ENCODE measurements at places on chromosomes 13 and 19.

GRCh38 chr13:80458543-80458942 lies 117.6 kb upstream of the SPRY2 start:
- DNase-seq: peak; percentile 49

DNA sequence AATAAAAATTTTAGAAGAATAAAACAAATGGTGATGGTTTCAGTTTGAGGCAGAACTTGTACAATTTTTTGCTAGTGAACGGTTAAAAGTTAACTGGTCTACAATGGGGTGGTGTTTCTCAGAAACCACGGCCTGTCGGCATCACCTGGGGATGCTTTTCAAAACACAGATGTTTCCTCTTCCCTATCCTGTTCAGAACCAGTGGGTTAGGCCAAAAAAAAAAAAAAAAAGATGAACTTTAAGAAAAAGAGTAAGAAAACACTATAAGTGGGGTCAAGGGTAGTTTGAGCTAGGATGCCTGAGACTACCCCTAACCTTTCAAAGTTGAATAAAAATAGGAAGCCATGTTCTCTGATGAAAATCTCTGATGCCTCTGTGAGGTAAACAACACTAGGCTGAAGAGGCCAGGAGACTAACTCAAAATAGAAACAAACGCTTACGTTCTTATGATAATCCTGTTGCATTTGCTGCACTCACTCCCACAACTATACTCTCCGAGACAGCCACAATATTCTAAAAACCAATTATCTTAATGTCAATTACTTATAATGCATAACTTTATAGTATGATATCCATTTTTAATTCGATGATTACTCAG lies 3.3 kb downstream of the MTIF3 start:
- DNase-seq: no peak

DNA sequence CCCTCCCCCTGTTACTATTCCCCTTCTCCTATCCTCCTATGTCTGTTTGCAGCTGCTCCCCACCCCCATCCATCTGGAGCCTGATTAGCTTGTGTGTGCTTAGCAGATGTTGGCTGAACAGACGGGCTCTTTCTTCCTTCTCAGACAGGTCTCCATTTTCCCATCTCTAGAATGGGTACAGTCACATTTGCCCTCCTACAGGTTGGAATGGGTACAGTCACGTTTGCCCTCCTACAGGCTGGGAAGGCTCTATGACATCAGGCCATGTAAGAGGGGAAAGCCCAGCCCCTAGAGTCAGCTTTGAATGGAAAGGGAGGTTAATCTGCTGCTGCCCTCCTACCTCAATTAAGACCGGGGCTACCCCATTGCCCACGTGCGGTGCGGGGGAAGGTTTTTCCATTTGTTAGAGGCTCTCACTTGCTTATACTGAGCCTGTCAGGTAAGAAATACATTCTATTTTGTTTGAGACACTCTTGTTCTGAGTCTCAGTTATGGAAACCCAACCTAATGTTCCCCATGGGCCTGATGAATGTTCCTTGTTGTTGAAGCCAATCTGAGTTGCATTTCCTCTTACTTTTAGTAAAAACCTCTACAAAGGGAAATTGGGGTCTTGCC lies 2.2 kb upstream of the CLEC17A start:
- no peak for DNase-seq

DNA sequence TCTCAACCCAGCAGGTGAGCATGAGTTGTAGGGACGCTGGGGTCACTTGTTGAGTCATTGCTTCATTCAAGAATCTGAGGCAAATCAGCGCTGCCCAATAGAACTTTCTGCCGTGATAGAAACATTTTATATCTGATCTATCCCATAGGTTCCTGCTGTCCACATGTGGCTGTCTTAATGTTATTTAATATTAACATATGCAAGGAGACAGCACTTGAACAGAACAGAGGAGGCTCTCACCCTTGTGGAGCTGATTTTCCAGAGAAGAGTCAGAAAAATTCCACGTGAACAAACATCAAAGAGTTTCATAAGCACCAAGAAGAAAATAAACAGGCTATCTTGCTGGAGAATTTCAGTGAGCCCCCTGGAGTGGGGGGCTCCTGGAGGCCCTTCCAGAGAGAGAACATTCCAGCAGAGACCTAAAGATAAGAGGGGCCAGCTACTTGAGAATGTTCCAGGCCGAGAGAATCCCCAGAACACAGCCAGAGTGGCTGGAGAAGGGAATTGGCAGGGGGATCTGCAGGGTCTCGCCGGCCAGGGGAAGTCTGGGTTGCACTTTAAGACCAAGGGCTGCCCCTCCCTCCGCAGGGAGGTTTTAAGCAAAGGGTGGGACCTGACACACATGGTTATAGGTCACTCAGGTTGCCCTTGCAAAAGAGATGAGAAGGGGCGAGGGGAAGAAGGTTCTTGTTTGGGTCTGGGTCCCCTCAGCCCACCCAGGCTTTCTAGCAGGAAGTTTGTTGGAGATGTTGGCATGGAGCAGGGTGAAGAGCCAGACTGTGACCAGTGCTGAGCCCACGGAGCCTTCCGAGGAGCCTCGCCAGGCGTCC lies 135.7 kb downstream of the CRYL1 start:
- DNase-seq: no peak

DNA sequence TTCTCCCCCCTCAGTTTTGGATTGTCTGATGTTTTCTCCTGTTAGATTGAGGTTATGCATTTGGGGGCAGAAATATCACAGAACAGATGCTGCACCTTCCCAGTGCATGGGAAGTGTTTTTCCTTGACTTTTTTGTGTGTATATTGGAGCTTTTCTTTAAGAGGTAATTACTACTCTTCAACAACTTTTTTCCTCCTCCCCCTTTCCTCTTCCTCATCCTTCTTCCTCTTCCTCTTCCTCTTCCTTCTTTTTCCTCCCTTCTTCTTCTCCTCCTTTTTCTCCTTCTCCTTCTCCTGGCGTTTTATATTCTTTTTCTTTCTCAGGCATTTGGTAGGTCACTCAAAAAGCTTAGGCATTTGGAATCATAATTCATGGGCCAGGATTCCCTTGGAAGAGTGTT lies 18.1 kb upstream of the SPATA13 start:
- DNase-seq: no peak

- DNase-seq: peak; percentile 71
These were observed 176.4 kb downstream of the KCTD12 start for GRCh38 chr13:76709851-76710250.

DNA sequence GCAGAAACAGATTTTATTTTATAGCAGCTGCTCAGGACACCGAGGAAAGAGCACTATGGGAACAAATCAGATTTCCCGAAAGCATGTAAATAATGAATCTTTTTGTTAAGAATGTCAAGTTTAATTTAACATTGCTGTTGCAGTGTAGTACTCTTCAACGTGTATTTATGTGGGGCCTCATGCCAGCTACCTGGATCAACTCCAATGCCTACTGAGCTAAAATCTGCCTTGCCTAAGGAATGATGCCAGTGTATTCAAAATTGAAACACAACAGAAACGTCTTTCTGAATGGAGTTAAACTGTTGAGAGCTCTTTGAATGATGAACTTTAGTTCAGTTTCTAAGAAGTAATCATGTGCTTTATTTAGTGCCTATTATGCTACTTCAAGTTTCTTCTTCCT lies 1379.8 kb upstream of the ATXN8OS start:
- no peak for DNase-seq

DNA sequence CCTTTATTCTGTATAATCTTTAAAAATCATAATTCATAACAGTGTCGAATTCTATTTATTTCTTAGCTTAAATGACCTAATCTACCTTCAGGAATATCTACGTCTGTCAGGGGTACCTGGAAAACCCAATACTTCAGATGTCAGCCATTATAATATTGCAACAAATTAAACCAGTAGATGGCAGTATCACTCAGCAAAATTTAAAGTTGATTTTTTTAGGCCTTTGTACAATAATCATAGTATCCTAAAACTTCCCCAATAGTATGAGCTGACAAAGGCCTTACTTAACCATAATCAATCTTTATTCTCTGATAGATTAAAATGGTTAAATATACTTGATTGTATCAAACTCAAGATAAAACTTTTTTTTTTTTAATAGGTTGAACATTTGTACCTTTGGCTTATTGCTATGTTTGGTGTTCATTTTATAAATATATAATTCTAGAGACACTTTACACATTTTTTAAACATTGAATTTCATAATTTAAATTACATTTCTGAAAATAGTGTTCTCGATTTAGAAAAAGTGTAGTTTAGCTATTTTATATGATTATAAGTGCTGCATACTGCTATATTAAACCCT lies 830.2 kb upstream of the SPRY2 start:
- DNase-seq: no peak

DNA sequence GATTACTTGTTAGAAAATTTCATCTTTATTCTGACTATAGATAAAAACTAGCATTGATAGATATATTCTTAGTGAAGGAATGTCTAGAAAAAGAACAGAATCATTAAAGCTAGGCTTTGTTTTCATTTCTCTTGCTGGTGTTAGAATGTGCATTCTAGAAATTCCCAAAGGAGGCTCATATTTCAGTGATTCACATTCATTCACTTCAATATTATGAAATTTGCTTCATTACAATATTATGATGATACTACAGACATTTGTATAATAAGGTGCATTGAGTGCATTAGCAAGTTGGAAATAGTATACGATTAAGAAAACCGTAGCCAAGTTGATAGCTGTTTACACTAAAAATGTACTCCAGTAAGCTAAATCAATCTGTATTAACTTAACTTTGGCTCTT lies 70.7 kb upstream of the MYCBP2 start:
- peak; percentile 33 for DNase-seq

DNA sequence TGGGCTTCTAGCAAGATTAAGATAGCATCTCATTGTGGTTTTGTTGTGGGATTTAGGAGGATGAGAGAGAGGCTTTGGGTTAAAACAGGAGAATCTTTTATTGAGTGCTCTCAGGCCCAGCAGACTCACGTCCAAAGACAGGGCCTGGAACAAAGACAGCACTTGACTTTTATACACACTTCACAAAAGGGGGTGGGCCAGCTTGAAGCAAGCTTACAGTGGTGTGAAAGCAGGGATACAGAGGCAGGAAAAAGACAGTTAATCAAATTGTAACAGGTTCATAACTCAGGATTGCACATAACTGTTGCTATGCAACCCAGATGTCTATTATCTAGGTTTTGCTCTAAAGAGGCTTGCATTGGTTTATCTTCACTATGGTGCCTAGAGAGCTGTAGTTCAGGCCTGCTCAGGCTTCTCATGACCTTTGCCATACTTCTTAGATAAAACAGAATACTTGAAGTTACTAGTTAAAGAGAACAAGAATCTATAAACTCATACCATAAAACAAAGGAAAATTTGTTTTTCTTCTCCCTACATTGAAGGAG lies 42.2 kb upstream of the CEACAM21 start:
- no peak for DNase-seq

GRCh38 chr13:109447667-109448066 lies 338.7 kb downstream of the IRS2 start:
- DNase-seq: no peak

- no peak for DNase-seq
These were observed 15.0 kb downstream of the MYO9B start for GRCh38 chr19:17090583-17090982.

DNA sequence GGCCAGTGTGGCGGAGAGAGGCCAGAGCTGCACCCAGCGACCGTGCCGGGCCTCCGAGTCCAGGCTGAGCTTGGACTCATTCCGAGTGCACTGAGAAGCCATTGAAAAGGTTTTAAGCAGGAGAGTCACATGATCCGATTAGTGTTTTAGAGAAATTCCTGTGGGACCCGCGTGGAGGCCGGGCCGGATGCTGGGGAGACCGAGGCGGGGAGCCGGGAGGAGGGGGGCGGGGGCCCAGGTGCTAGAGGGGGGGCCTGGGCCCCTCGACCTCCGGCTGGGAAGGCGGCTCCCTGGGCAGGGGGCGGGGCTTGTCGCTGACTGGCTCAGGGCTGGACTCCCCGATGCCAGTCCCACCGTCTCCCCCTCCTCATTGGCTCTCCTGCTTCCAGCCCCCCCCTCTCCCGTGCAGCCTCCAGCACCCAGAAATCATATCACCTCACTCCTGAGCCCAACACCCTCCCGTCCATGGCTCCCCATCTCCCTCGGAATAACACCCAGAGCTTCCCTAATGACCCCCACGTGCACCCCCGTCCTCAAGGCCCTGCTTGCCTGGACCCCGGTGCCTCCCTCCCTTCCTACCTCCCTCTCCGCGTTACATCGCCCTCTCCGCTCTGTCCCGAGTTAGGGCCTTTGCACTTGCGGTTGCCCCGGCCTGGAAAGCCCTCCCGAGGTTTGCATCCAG lies 5.2 kb upstream of the ZNF579 start:
- DNase-seq: peak; percentile 58

- peak; percentile 82 for DNase-seq
These were observed 2.3 kb downstream of the ERF start for GRCh38 chr19:42252365-42253244.

DNA sequence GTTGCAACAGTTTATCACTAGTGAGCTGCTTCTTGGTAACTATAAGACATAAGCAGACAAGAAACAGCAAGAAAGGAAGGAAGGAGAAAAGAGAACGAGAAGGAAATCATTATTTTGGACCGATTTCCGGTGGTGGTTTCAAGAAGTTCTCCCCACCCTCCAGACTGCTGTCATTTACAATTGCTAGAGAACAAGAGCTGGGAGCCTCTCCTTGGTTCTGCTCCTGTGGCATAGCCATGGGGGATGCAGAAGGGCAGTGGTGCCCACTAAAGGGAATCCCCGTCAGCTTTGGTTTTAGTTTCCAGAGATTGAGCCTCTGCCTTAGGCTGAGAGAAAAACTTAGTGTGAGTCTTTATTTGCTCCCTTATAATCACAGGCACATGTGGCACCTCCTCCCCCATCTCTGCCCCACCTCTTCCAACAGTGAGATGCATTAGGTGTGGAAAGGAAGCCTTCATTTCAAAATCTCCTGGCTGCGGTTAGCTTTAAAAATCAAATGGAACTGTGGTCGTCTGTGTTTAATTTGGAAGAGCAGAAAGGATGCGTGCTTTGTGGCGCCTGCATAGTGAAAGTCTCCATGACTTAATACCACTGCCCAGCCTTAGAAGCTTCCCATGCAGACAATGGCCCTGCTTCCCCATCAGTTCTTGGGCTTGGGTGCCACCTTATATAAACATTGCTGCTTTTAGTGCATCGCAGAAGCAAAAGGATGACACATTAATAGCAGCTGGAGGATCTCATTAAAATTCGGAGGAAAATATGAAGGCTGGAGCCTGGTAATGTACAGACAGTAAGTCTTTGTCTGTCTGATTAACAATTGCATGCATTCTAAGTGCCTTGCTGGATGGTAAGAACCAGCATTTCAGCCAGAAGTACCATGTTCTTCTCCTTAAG lies 25.0 kb downstream of the LRCH1 start:
- peak; percentile 67 for DNase-seq

GRCh38 chr13:27007166-27007565 lies 164.4 kb downstream of the USP12 start:
- DNase-seq: no peak
